Stimulated activated CD8-positive, alpha-beta memory T cell treated with anti-CD3 and anti-CD28 coated beads, Interleukin-4, amount 100 ng/mL, for 1 hour (primary cell): ENCODE measurements at places on chromosomes 6 and 20.

DNA sequence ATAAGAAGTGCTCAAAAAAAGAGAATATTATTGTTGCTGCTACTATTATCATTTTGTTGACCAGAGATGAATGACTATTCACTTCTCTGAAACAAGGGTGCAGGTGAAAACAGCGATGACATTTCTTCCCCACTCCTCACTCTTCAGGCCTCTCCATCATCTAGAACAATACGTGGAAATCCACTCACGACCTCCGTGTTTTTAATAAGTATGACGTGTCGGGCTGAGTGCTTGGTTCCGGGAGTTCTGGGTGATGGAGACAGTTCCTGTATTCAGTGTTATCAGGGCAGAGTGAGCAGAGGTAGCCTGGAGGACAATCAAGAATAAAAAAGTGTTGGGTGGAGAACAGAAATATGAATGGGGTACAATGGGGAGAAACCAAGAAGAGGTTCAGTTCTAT lies 130.0 kb upstream of the ZNF217 start:
- no peak for DNase-seq

- no peak for DNase-seq
Observed at GRCh38 chr6:163494279-163494727, 79.8 kb downstream of the QKI start.

DNA sequence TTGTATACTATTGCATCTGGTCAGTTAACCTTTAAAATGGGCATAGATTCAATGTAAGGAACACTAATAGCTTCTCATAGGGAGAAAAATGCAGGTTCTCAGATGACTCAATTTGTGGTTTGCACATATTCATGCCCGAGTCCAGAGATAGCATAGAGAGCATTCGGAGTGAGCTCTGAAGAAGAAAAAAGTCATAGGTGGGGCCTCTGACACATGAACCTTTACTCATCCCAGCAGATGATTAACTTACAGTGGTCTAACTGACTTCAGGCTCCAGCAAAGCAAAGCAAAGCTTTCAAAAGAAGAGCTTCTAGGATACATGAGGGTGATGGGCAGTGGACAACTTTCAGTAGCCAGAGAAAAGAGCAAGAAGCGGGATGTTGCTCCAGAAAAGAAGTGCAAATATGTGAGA lies 55.3 kb upstream of the BTN3A2 start:
- no peak for DNase-seq

DNA sequence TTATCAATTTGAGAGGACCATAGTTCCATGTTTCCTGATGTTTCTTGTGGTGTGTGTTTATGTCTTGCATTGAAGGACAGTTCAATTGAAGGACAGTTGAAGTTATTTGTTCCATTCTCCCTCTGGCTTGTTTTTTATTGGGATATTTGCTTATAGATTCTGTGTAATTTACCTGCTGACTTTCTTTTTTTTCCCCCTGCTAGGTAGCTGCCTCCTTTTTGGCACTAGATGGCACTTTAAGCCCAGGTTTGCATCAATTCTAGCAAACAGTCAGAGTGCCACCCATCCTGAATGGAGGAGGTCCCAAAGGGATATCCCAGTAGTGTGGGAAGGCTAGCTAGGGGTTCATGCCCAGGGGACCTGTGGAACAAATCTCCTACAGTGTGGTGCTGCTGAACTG lies 78.1 kb downstream of the CFAP61 start:
- DNase-seq, result no peak

DNA sequence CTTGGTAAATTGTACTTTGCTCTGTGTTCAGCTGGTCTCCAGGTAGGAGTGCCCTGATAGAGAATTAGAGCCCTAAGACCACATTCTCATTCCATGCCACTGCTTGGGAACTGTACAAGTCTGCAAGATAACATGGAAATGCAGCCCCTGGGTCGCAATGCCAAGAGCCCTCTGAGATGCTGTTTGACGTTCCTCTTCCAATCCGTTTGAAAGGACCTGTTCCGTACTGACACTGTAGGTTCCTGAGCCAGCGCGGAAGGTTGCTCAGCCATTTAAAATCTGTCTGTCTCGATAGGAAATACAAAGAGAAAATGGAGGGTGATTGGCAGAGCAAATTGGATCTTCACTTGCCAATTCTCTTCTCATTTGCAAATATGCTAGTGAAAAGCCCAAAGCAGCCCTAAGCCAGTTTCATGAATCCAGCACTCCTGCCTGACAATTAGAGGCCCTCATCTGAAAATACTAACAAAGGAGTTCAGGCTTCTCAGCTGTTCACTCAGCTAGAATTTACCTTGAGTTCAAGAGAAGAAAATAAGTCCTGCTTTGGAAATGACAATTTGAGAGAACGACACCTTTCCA lies 100.6 kb upstream of the AFDN start:
- no peak for DNase-seq

DNA sequence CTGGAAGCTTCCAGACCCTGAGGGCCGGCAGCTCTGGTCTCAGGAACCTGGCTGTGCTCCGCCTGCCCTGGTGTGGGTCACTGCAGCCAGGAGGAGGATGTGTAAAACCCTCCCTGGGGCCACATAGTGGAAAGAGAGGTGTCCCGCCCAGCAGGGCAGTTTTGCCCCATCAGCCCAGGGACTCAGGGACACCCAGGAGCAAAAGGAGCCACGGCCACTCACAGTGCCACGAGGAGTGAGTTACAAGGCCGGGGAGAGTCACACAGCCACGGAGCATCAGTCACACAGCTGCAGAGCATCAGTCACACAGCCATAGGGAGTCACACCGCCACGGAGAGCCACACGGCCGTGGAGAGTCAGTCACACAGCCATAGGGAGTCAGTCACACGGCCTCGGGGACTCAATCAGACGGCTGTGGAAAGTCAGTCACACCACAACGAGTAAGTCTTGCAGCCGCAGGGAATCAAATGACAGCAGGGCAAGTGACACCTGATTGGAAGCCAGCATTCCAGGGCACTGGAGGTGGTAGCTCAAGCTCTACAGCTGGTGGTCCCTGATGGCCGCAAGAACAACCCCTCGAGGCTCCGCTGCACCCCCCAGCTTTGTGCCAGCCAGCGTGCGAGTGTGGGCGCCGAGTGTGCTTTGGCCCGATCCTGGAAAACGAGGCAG lies 60.9 kb downstream of the DLL1 start:
- DNase-seq, result no peak

- DNase-seq, result no peak
Observed at GRCh38 chr6:4589295-4589694, 186.9 kb upstream of the CDYL start.

GRCh38 chr6:68729377-68729903 lies 94.4 kb downstream of the ADGRB3 start:
- no peak for DNase-seq

GRCh38 chr6:80435457-80435856 lies 329.0 kb downstream of the BCKDHB start:
- DNase-seq, result no peak

DNA sequence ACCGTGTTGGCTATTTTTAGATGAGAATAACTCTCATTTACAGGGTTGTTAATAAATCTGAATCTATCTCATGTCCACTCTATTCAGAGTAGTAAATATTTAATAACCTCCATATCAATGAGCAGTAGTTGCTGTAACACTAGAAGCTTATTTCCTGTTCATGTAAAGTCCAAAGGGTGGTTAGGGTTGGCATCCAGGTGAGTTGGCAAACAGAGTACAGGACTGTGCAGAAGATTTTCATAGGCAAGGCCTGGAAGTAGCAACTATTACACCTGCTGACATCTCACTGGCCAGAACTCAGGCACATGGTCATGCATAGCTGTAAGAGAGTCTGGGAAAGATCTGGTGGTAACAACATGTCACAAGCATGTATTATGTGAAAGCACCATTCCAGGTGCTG lies 147.5 kb downstream of the PHF3 start:
- no peak for DNase-seq

- no peak for DNase-seq
Observed at GRCh38 chr6:72950114-72950860, 275.0 kb downstream of the KHDC1L start.

GRCh38 chr6:45663251-45664221 lies 285.8 kb upstream of the SUPT3H start:
- DNase-seq, result no peak

DNA sequence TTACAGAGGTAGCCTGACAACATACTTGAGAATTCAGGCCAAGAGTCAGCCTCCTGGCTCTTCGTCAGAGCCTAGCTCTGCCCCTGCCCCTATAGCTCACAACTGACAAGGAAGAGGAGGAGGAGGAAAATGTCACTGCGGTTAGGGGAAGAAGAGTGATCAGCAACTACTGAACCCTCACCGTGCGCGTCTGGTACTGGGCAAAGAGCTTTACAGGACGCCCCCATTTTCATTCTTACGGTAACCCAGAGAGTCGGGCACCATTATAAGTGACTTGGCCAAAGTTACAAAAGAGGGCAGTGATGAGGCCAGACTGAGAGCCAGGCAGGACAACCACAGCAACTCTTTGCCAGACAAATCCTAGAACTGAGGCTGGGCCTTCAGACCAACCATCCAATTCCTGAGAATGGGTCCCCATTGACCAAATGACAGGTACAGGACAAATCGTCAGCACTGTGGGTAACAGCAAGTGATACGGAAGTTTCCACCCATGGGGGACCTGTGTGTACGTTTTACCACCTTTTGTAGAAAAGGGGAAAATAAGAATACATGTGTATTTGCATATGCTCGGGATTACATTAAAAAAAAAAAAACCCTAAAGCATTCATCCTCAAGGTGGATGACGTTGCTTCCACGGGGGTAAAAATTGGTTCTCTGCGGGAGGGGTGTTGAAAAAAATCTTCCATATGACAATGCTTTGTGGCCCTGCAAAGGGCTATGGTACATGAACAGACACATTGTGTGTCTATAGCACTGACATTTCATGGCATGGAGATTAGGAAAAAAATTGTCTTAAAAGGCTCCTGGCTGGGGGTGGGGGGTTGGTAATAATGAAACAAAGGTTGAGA lies 118.0 kb downstream of the NFATC2 start:
- DNase-seq, result no peak

DNA sequence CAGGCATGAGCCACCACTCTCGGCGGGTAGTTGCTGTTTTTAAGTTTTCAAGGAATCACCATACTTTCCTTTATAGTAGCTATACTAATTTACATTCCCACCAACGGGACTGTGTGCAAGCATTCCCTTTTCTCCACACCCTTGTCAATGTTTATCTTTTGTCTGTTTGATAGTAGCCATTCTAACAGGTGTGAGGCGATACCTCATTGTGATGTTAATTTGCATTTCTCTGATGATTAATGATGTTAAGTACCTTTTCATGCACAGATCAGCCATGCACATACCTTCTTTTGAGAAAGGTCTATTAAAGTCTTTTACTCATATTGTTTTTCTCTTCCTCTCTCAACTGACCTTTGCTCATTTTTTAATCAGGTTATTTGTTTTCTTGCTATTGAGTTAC lies 43.0 kb upstream of the CCND3 start:
- no peak for DNase-seq

- DNase-seq, result no peak
Observed at GRCh38 chr20:4136078-4136966, 121.0 kb upstream of the RNF24 start.

- DNase-seq, result no peak
Observed at GRCh38 chr6:116359131-116359530, 11.6 kb upstream of the DSE start.

DNA sequence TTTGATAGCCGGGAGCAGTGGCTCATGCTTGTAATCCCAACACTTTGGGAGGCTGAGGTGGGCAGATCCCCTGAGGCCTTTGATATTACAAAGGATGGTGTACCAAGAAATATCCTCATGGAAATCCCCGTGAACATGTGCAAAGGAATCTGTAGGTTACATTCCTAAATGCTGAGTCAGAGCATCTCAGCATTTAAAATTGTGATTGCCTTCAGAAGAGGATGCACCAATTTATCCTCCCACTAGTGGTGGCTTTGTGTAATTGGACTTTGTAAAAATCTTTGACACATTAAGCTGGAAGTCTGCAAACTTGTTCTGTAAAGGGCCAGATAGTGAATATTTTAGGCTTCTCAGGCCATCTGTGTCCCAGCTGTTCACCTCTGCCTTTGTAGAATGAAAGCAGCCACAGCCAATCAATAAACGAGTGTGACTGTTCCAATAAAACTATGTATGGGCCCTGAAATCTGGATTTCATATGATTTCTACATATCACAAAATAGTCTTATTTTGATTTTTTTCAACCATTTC lies 11.8 kb downstream of the TMEM14B start:
- no peak for DNase-seq

DNA sequence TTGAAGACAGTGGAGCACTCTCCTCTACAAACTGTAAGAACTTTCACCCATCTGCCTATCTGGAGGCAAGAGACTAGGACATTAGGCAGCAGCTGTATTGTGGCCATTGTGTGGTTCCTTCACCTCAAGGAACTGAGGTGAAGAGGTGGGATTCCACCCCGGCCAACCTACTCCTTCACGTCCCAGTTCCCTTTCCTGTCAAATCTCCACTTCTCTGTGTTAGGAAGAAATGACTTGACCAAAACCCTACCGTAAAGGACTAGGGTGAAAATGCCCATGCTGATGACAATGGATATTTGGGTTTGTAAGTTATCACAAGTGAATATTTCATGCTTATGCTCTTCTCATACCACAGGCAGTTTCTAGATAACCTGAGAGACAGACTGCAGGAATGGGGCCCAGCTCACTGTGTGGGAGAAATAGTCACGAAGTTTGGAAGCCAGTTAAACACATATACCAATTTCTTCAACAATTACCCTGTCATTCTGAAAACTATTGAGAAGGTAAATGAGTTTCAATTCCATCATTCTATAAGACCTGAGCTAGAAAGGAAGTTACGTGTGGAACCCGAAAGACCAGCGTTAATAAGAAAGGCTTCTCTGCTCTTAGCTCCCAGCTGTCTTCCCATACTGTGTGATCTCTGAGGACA lies 86.6 kb downstream of the ECT2L start:
- no peak for DNase-seq

- no peak for DNase-seq
Observed at GRCh38 chr6:100657678-100658330, 193.1 kb upstream of the SIM1 start.

DNA sequence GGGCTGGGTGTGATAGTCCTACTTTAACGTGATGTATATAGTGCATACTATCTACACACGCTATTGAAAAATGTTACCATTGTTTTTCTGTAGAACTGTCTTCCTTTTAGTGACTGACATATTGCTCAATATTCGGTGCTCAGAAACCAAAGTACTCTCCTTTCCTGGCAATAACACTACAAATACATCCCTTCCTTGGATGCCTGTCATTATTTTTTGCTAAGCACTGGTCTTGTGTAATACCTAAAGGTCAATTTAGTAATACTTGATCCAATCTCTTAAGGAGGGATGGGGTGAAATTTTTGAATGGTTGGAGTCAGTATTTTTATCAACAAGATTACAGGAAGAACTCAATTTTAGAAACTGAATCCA lies 23.9 kb downstream of the CNR1 start:
- no peak for DNase-seq

DNA sequence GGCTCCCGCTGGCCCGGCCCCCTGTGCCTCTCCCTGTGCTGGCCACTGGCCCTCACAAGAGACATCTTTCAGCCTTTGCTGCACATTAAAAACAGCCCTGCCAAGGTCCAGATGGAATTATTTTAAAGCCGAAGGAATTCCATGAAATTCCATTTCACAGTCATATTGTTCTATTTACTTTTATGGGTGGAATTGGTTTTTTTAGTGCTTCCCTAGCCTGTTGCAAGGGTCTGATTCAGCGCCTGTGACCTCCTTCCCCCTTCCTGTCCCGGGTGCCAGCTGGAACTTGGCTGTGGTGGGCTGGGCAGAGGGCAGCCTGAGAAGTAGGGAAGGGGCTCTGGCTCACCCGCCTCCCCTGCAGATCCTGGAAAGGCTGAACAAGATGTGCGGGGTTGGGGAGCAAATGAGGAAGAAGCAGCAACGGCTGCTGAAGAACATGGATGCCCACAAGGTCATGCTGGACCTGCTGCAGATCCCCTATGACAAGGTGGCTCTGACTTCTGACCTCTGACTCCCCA lies 34.3 kb downstream of the UQCC2 start:
- no peak for DNase-seq

GRCh38 chr6:170139531-170139930 lies 151.3 kb downstream of the DLL1 start:
- DNase-seq, result no peak
